NCI-H1436 treated with DMSO at 0.1 percent for 48 hours (cell line): ENCODE measurements at places on chromosomes 12 and 14.

DNA sequence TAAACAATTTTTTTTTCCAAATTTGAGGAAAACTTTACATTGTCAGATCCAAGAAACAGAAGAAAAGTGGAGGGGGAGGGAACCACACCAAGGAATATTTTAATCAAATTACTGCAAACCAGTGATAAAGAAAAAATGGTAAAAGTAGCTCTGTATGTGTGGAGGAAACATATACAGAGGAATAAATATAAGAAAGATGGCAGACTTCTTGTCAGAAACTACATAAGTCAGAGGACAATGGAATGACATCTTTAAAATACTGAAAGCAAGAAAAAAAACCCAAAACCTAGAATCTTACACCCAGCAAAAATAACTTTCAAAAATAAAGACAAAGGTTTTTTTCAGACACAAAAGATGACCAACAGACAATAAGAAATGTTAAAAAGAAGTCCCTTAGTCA is 10.2 kb upstream of the LLPH start:
- no peak for DNase-seq

GRCh38 chr14:105260959-105261358 is 12.6 kb downstream of the BTBD6 start:
- DNase-seq, result no peak

- DNase-seq, result no peak
These were observed 325.5 kb downstream of the RAD51B start for GRCh38 chr14:68145036-68145435.

GRCh38 chr14:98953551-98954348 is 318.2 kb downstream of the BCL11B start:
- no peak for DNase-seq

DNA sequence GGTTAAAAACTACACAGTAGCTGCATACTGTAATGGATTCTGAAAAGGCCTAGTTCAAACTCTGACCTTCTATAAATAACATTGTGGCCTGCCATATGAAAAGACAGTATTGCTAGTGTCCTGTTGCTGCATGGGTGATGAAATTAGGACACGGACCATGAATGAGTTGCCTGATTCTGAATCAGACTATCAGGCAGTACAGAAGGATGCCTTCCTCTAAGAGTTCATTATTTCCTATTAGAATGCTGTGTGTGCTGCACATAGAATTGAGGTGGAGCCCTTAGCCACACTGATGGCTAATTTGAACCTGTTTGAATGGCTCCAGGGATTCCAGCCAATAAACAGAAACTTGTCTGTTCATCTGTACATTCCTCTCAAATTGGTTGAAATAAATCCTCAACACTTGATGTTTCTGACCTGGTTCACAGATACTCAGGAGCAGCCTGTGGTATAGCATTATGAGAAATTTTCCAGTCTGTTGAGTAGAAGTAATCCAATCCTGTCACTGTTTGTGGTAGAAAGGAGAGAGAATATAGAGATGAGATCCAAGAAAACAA is 483.2 kb downstream of the APAF1 start:
- no peak for DNase-seq

DNA sequence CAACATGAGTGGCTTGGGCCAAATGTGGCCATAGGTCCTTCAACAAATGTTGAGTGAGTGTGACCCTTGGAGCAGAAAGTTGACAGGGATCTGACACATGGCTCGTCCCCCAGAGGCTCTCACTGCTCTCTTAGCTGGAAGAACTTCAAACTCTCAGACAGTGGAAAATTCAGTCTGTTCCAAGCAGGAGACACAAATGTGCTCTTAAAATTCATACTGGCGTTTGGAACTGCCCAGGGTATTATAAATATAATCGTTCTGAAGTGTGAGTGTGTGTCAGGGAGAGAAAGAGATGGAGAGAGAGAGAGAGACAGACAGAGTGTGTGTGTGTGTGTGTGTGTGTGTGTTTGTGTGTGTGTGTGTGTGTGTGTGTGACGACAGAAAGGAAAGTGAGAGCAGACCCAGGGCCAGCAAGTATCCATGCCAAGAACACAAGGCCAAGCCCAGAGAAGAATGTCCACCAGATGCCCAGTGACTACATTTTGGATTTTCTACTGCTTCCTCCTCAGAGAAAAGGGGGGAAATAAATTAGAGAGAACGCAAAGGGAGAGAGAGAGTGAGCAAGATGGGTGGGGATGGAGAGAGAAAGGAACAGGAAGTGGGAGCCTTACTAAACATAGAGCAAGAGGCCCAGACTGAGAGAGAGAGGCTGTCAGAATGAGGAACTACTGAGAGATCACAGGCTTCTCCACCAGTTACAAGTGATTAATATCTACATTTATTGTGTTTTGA is 193.6 kb upstream of the NUDT4 start:
- DNase-seq, result no peak

GRCh38 chr12:122020795-122021192 is 890 bp upstream of the BCL7A start:
- DNase-seq, result no peak

DNA sequence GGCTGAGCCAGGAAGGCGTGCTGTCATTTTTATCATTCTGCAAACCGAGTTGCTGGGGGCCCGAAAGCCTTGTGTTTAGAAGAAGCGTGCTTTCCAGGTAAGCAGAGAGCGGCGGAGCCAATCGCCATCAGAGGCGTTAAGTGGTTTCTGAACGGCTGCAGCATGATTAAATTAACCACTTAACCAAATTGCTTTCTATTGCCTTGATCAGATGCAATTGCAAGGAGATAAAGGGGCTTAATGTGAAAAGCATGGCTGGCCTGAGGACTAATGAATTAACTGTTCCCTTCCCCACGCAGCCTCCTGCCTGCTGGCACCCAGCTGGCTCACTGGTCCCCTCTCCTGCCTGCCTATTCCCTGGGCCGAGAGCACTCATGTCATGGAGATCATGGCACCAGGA is 36.6 kb upstream of the CHGA start:
- peak; percentile 89 for DNase-seq

- DNase-seq, result no peak
These were observed 382.3 kb downstream of the PCNX1 start for GRCh38 chr14:71289536-71289935.

DNA sequence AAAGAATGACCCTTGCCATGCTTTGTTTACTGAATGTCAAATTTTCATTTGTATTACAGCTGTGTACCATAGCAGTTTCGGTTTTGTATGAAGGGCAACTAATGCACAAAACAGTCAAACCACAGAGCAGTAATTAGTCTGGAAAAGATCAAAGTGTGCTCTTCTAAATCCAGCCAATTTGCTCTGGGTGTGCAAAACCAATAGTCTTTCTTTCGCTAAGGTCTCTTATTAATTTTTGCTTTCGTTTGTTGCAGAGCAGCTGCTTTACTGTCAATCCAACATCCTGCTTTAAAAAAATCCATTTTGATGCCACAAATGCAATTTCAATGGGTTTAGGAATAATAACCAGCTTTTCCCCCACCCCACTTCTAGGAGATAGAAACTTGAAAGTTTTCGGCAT is 114.2 kb downstream of the BRMS1L start:
- no peak for DNase-seq

- no peak for DNase-seq
These were observed 32.1 kb upstream of the ARID2 start for GRCh38 chr12:45697371-45697770.

GRCh38 chr12:128286970-128287369 is 20.0 kb downstream of the TMEM132C start:
- no peak for DNase-seq

GRCh38 chr12:100208834-100209233 is 8.2 kb downstream of the ACTR6 start:
- no peak for DNase-seq
